ENCODE measurements at places on chromosomes 4 and X. TPM values are rescaled to one million over a fixed set of nuclear protein-coding genes. Genes with fewer than 3 reads are reported as not detected.

The ODAPH gene
- not detected for polyA plus RNA-seq

The ARR3 gene
- not detected for polyA plus RNA-seq

The NAT8L gene
- polyA plus RNA-seq: not detected

The SPACA5 gene
- polyA plus RNA-seq: not detected

The ZDHHC15 gene
- polyA plus RNA-seq: 0.06 TPM

The KCTD8 gene
- polyA plus RNA-seq: not detected

DNA sequence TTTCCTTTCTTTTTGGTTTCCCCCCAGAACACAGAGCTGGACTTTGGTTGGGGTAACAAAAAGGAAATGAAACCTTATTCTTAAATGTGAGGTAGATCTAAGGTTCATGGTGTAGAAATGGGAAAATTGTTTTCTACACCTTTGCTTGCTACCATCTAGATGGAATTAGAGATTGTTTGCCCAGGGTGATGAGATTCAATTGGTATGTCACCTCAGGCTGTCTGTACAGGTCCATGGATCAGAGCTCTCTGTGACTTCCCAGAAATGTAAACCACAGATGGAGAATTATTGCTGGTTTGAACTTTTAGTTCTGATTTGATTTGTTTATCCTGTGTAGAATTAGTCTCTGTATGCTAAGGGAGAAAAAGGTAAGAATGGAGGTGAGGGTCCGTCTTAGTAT, 146.7 kb downstream of the PCDH7 start:
- DNase-seq: no peak

DNA sequence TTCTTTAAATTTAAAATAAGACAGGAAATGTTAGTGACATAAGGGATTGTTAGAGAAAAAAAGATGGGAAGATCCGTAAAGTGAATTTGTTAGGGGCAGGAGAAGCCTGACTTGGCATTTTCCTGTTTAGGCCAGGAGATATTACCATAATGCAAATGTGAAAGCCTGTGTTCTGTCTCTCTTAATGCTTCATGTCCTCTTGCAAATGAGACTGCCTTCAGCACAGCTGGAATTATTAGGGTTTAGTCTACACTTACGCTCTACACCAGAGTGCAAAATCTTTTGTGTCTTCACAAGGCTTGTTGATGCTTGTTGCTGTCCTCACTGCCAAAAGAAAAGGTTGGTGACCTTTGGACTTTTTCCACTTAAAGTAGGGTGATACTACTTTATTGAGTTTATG, 56.8 kb downstream of the JADE1 start:
- no peak for DNase-seq

- DNase-seq: no peak
These were observed 83.8 kb upstream of the STOX2 start for GRCh38 chr4:183821076-183821853.

DNA sequence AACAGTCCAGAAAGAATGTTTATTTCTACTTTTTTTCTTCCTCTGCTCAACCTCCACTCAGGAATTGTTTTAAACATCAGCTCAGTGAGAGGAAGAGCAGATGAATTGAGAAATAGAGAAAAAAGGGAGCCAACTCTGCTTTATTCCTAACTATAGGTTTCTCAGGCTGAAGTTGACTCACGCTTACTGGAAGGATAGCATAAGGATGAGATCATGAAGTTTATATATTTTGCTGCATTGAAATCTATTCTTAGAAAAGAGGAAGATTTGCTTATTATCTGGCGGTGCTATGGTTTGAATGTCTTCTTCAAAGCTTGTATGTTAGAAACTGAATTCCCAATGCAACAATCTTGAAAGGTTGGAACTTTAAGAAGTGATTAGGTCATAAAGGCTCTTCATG, 1673.4 kb upstream of the PCDH7 start:
- DNase-seq: peak; percentile 35

GRCh38 chrX:73556159-73556558, 6.8 kb upstream of the CHIC1 start:
- DNase-seq: no peak

- no peak for DNase-seq
These were observed 116.2 kb downstream of the SMIM20 start for GRCh38 chr4:26030260-26030667.

DNA sequence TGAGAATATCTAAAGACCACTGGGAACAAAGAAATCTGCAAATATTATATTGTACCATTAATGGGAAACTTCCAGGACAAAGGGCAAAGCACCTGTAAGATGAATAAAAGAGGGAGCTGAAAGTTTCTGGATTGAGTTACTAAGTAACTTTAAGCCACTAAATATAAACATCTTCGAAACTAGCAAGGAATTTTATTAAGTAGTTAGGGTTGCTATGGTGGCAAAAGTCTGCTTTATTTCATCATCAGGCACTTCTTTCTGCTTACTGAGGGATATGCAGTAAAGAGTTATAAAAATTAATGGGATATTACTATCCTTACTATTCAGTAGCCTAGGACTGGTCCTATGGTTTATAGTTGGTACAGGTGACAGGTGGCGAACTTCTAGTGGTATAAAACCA, 33.0 kb downstream of the SMARCA1 start:
- DNase-seq: no peak

DNA sequence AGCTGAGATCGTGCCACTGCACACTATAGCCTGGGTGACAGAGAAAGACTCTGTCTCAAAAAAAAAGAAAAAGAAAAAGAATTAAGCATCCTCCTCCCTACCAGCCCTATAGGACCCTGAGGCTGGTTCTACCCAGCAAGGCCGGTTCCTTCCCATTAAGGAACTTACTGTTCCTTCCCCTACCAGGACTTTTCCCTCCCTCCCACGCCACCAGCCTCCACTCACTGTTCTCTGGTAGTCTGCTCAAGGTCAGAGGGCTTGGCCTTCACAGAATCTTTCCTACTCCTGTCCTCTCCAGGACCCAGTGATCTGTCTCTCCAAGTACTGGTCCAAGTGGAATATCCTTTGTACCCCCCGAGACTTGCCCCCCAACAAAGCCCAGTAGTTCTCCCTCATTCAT, 1.4 kb downstream of the GRIPAP1 start:
- DNase-seq: no peak

DNA sequence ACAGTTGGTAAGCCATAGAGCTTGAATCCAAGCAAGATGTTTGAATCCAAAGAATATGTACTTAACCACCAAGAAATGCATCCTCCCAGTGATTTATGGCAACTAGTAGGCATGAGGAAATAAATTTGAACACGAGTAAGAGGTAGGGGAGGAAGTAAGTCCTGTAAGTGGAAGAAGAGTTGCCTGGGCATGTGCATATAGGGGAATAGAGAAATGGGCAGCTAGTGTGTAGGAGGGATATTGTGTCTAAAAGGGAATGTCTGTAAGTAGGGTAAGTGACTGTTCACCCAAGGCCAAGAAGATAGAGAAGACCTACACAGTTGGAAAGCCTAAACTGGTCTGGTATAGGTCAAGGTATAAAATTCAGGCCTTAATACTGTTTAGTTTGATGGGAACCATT, 4.6 kb downstream of the SH3BGRL start:
- no peak for DNase-seq

- DNase-seq: no peak
These were observed 735.1 kb downstream of the STIM2 start for GRCh38 chr4:27595571-27596360.

- DNase-seq: no peak
These were observed 1210.6 kb upstream of the PABPC4L start for GRCh38 chr4:135412213-135412612.

DNA sequence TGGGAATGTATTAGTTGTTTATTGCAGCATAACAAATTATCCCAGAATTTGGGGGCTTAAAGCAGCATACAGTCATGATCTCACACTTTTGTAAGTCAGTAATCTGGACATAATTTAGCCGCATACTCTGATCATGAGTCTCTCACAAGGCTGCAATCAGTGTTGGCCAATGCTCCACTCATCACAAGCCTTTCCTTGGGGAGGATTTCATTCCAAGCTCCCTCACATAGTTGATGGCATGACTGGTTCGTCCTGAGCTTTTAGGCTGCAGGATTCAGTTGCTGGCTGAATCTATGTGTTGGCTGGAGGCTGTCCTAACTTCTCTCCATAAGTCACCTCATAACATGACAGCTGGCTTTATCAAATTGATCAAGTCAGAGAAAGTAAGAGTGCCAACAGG, 1568.6 kb upstream of the PCDH7 start:
- peak; percentile 4 for DNase-seq

GRCh38 chr4:185839770-185840169, 27.8 kb upstream of the SORBS2 start:
- DNase-seq: peak; percentile 15

- DNase-seq: no peak
These were observed 113.5 kb downstream of the PDGFC start for GRCh38 chr4:156858071-156858470.

DNA sequence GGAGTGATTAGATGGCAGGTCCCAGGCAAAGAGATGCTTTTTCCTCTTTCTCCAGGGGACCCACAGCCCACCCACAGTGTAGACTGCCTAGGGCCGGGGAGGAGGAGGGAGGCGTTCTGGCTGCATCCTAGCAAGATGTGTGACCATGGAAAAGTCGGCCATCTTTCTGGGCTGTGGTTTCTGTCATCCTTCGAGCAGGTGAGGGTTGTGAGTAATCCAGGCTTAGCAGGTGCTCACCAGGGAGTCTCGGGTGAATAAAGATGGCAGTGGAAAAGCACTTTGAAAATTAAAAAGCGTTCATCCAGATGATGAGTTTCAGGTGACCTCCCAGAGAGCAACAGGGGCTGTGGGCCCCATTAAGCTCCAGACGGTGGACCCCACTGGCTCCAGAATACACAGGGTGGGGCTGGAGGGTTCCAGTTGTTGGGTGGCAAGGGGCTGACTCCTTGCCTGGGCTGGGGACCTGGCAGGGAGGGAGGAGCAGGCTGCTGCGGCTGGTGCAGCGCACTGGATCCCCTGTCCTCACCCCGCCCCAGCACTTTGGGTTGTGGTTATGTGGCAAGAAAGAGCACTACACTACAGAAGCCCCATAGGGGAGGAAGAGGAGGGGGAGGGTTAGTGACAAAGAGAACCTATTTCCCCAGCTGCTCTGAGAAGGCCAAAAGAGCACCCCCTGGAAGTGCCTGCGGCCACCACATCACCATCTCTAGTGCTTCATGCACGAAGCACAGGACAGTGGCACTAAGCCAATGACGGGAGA, 23.7 kb downstream of the ELF4 start:
- no peak for DNase-seq

DNA sequence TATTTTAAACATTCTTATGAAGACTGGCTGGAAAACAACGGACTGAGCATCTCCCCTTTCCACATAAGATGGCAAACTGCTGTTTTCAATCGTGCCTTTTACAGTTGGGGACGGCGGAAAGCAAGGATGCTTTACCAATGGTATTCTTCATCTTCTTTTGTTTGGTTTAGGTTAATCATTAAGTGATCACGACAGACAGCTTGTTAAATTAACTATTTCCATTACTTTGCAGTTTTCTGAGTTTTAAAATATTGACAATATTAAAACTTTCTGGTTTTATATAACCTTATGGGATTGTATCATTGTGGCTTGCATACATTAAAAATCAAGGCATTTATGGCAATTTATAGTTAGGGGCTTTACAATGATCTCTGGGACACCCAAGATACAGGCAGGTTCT, 3.8 kb downstream of the MBTPS2 start:
- DNase-seq: no peak

DNA sequence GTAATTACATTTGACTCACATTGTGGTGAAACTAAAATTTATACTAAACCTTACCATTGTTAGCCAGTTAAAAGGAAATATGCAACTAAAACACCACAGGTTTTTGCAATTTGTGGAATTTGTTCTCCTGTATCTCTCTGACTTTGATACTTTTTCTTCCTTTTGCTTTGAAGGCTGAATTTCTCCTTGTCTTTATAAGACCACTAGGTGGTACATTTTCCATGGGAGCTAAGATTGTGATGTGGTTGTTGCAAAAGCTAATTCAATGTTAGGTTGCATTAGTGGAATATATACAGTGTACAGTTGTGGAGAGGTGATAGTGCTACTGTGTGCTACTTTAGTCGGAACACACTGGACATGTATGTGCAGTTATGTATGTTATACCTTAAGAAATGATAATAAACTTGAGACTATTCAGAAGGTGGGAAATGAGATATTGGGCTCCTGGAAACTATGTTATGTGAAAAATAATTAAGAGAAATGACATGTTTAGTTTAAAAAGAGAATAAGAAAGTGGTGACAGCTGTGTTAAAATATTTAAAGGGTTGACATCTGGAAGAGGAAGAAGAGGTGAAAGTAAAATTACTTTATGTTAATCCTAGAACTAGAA, 70.3 kb downstream of the ARL9 start:
- DNase-seq: peak; percentile 66
